ENCODE measurements at places on chromosomes 6 and 20. TPM values are rescaled to one million over a fixed set of nuclear protein-coding genes. Genes with fewer than 3 reads are reported as not detected.

DNA sequence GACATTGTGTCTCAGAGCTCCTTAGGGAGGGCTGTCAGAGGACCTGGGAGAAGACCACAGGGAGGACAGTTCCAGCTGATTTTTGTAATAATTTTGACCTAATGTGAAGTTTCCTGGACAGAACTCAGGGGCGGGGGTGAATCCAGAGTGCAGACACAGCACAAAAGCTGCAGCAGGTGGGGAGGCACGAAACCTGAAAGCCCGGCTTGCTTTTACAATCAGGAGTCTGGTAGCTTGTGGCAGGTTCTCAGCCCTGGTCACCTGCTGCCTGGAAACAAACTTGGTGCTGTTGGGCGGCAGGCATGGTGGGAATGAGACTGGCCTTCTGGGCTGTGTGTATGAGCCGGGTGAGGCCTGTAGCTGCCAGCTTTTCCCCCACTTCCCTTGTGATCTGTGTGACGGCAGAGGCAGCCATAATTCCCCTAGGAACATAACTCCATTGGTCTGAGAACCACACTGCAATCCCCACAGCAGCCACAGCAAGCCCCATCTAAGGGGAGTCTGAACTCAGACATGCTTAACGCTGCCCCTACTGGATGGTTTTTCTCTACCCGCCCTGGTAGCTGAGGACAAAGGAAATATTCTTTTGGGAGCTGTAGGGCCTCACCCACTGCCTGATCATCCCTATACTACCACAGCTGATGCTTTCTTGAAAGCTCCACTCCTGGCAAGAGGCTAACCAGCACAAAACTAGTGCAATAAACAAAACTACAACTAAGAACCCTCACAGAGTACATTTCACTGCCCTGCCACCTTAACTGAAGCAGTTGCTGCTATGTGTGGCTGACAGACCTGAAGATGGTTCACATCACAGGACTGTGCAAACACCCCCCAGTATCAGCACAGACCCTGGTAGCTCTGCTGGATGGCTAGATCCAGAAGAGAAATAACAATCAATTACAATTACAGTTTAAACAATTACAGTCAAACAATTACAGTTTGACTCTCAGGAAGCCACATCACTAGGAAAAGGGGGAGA, 1055.1 kb upstream of the GJE1 start:
- DNase-seq: no peak

GRCh38 chr6:85404564-85405174, 45.2 kb upstream of the NT5E start:
- no peak for DNase-seq

DNA sequence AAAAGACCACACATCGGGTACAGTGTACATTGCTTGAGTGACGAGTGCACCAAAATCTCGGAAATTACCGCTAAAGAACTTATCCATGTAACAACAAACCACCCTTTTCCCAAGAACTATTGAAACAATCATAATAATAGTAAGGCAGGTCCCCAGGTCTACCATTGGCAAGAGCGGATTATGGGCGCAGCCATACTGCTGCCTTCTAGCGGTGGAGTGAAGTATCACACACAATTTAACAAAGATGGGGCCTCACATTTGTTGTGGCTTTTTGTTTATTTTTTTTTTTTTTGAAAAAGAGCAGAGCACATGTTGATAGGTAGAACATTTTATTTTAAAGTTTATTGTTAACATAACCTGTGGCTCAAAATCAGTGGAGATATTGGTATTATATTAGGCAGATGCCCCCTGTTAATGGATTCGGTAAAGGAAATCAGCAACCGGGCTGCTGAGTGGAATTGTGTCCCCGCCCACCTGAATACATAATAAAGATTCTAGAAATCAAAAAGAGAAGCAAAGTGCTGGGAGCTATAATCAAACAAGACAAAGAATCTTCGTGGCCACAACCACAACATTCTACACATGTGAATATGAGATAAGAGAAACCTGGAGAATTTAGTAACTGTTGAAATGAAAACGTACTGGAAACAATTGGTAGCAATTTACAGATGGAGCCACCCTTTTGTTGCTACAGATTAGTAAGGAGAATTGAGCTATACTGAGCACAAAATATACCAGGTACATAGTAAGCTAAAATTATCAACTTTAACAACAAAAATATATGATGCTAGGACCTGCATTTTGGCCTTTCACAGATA, 94.2 kb upstream of the EXOC2 start:
- no peak for DNase-seq

GRCh38 chr6:81977486-81977885, 225.0 kb upstream of the TENT5A start:
- DNase-seq: no peak

DNA sequence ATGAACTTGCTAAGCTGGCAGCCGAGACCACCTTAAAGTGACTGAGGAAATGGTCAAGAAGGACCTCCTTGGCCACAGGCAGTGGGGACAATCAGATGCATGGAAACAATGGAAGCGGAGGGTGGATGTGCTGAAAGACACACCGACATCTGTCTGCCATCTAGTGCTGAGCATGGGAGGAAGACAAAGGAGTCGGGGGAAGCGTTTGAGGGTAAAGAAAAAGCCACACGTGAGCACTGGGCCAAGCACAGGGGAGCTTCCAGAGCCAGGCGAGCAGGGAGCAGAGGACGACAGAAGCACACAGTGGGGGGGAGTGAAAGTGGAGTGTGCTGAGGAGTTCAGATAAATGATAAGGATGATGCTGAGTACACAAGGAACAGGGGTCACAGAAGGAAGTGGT, 367.8 kb downstream of the ZFAND3 start:
- DNase-seq: peak; percentile 13

DNA sequence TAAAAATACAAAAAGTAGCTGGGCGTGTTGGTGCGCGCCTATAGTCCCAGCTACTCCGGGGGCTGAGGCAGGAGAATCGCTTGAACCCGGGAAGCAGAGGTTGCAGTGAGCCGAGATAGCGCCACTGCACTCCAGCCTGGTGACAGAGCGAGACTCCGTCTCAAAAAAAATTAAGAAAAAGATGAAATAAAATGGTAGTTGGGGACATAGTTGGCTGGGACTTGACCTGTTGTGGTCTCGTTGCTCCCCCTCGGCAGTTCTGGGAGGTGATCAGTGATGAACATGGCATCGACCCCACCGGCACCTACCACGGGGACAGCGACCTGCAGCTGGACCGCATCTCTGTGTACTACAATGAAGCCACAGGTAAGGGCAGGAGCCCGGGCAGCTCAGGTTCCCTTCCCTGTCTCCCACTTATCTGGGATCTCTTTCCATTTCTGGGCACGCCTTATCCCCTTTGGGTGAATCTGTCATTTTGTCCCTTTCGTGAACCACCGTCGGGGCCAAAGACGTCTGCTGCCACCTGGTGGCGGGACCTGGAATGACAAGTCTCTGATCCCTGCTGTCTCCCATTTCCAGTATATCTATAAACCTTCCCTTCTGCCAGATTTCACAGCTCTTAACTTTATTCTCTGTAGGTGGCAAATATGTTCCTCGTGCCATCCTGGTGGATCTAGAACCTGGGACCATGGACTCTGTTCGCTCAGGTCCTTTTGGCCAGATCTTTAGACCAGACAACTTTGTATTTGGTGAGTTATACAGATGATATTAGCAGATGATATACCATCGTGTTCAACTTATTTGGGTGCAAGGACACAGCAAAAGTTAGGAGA, 2.3 kb downstream of the TUBB start:
- peak; percentile 91 for DNase-seq

GRCh38 chr6:134111062-134111677, 58.7 kb upstream of the SLC2A12 start:
- DNase-seq: no peak

GRCh38 chr6:50463931-50464330, 249.4 kb upstream of the TFAP2D start:
- DNase-seq: no peak

DNA sequence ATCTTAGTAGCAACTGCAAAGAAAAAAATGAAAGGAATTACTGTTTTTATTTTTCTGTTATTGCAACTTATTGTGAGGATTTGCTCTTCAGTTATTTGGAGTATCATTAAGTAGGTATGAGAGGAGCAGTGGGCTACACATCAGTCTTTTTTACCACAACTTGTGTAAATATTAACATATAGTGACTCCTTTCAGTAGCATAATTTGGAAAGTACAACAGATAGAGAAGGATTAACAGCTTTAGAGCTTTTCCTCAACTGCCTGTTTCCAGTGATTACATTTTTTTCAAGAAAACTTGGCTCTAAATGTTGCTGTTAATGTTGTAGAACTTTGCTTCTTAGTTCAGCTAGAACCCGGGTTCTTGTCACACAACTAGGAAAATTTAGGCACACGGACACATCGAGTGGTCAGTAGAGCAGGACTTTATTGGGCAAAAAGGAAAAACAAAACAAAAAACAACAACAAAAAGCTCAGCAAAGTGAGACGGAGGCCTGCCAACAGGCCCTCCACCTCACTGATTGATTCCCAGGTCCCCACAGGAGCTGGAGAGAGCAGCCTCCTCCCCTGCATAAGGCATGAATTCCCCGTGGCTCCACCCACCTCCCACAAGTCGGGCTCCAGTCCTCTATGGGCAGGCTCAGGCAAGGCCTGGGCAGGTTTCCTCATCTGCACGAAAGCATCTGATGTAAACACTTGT, 75.1 kb downstream of the ADGRG6 start:
- DNase-seq: no peak

DNA sequence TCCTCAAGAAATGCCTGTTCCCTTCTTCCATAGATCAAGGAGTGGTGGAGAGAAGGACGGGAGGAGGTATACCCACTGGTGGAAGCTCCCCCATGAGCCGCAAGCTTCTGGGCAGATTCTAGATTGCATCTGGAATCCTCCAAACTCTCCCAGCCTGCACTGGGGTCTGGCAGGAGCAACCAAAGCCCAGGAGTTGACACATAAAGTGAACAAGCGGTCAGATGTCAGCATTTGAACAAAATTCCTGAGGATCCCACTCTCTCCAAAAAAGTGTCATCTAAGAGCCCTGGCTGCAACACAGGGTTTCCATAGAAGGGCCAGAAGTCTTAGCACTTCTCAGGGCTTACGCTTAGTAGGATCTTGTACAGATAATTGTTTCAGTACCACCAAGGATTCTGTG, 88.2 kb downstream of the KCNB1 start:
- no peak for DNase-seq

- peak; percentile 89 for DNase-seq
These were observed 38.1 kb downstream of the GNAS start for GRCh38 chr20:58890518-58891085.

DNA sequence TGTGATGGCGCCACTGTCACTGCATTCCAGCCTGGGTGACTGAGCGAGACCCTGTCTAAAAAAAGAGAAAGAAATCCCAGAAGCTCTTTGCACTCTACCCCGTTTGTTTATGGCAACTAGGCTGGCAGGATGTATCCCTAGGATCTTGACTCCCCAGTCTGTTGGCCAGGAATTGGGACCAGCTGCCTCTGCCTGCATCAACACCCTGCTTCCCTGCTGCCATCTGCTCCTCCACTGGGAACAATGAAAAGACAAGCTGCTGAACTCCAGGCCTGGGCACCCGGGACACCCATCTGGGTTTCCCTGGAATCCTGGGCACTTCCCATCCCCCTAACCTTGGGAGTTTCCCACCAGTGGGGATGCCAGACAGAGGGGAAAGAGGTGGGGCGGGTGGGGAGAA, 64.9 kb downstream of the CPNE5 start:
- DNase-seq: no peak

Gene JAG1
- 367 TPM for total RNA-seq

DNA sequence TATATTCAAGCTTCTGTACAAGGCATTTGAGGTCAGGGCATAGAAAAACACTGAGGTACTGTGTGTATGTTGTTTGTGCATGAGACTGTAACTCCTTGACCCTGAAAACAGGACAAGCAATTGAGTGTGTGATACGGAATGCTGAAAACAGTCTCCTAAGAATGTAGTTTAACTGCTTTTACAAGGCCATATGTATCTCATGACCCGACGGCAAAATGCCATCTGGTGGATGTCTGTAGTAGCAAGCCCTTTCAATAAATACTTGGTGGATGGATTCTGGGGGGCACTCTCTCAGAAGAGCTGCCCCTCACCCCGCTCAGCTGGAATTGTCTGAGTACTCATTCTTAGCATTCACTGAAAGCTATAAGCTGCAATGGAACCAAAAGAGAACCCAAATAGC, 69.3 kb upstream of the EYS start:
- DNase-seq: no peak

Gene TNFRSF6B
- total RNA-seq: 2.1 TPM

DNA sequence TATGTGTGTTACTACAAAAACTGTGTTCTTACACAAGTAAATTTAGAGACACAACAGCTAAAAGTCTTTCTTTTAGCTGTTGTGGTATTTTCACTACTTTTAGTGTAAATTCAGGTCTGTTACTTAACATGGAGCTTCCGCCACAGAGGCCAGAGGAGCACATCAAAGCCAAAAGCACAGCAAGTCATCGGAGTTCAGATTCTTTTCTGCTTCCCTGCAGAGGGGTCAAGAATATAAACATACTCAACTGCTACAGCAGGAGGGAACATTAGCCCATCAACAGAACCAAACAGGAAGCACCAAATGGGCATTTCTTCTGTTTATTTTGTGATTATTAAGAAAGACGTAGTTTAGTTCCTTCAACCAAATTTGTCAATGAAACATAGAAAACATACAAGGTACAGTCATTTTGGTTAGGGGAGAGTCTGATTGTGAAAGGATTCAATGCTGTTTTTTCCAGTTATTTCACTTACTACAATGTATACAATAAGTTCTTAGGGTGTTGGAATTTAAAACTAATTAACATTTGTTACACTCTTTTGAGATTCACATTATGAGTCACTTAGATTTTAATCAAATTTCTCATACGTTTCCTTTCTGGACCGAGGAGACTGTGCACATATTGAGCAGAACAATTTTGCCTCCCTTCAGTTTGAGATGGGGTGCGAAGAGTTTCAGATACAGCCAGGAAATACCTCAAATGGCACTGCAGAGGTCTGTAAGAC, 42.8 kb upstream of the DSE start:
- DNase-seq: no peak

DNA sequence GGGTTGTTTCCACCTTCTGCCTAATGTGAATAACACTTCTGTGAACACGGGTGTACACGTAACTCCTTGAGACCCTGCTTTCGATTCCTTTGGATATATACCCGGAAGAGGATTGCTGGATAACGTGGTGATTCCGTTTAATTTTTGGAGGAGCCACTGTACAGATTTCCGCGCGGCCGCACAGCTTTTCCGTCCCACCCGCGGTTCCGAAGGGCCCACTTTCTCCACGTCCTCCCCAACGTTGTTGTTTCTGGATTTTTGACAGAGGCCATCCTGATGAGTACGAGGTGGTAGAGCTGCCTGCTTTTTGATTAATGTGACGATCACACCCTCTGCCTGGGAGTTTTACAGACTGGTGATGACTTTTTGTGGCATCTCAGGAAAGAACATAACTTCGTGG, 114.0 kb downstream of the MYLK4 start:
- DNase-seq: no peak

Gene POU3F2
- total RNA-seq: not detected

Gene PPP1R3G
- 0.79 TPM for total RNA-seq

DNA sequence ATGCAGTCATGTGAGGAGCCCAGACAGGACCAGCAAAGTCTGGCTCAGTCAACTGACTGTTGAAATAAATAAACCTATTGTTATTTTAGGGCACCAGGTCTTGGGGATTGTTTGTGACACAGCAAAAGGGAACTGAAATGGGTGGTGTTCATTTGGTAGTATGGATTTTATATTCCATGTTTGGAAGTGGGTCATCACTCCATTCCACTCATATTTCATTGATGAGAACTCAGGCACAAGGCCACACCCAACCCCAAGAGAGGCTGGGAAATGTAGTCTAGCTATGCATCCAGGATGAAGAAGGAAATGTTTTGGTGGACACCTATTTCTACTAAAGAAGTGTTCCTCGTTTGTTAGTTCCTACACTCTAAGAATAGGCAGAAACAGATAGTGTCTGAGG, 64.9 kb upstream of the BTBD3 start:
- DNase-seq: no peak

Gene MLN
- total RNA-seq: not detected

GRCh38 chr6:52663120-52663935, 7.6 kb upstream of the TMEM14A start:
- no peak for DNase-seq

Gene TGM3
- 24.9 TPM for total RNA-seq
